ENCODE measurements at places on chromosomes 2 and 18.

DNA sequence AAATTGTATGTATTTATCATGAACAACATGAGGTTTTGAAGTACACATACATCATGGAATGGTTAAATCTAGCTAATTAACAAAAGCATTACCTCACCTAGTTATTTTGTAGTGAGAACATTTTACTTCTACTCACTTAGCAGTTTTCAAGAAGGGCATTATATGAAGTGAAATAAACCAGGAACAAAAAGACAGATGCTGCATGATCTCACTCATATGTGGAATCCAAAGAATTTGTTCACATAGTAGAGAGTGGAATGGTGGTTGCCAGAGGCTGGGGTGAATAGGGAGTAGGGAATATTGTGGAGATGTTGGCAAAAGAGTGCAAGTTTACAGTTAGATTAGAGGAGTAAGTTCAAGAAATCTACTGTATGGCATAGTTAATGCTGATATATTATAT, 292.0 kb downstream of the ASXL3 start:
- no peak for DNase-seq

DNA sequence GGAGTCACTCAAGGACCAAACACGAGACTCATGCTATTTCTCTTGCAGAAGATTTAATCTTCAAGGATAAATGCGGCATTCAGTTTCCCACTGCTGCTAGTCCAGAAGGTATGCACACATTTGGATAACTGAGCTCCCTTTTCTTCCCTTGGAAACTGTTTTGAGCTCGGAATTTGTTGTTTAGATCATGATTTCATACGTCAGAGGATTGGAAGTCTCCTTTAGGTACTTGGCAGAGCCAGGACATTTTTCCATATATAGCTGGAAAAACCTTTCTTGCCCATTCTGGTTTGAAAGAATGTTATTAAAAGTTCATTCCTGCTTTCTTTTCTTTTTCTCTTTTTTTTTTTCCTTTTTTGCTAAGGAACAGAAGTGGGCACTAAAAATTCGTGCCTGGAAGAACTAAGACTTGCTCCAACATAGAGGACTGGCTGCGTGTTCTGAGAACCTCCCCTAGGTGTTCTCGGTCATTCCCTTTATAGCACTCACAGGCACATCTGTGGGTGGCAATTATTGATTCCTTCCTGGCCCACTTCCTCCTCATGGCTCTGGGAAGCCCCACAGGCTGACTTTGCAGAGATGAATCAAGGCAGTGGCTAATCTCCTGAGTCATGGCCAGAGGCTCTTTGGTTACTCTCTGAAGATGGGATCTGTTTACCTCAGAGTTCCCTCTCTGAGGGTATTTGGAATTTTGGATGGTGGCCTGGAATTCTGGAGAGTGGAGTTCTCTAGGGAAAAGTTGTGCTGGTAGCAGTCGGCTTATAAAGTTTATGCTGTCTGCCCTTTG, 104.8 kb downstream of the PLCL1 start:
- DNase-seq: no peak

DNA sequence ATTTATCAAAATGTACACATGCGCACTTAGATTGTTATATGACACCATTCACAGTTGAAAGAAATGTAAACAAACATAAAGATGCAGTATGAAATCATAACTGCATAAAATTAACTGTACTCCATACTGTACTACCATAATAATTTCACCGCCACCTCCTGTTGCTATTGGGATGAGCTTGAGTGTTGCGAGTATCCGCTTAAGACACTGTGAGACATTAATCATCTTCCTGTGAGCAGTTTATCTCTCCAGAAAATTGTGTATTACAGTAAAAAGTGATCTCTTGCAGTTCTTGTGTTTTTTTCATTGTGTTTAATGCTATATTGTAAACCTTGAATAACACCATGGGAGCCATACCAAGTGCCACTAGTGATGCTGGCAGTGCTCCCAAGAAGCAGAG, 46.1 kb downstream of the OLA1 start:
- DNase-seq: no peak

GRCh38 chr2:217789736-217790181, 213.0 kb downstream of the TNS1 start:
- DNase-seq: no peak
